ENCODE measurements at places on chromosomes 3 and 15.

- no peak for DNase-seq
Measured at GRCh38 chr3:133258358-133258757, 141.5 kb upstream of the BFSP2 start.

- no peak for DNase-seq
Measured at GRCh38 chr15:34436956-34437442, 609 bp downstream of the GOLGA8A start.

- DNase-seq: no peak
Measured at GRCh38 chr3:155024006-155024638, 56.0 kb upstream of the MME start.

DNA sequence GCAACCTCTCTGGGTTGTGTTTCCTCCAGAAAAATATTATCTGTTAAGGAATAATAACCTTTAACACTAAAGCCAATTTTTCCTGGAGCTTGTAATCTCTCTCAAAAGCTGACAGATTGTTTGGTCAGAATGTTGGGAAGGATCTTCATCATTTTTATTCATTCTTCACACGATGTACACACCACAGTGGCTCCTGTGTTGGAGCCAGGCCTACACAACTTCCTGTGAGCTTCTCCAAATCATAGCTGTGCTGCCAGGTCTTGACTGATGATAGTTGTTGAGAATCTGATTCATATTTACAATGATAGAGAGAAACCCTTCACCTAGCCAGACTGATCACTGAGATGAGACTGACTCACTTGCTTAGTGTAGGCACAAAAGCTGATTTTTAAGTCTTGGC lies 151.0 kb upstream of the ROBO2 start:
- DNase-seq: no peak

DNA sequence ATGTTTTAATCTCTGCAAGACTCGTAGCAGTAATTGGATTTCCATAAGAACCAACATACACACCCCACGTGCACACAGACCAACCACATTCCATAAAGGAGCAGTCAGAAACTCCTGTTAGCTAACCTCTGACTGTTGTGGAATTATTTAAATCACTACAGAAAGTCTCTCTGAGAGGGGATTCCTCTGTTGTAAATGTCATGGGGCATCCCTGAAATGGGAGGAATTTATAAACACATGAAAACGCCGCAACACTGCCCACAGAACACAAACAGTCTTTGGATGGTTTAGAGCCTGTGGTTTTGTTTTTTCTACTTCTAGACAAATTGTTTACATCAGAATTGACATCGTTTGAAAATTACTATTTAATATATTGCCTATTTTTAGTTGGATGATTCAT lies 740.1 kb upstream of the GRM7 start:
- no peak for DNase-seq

DNA sequence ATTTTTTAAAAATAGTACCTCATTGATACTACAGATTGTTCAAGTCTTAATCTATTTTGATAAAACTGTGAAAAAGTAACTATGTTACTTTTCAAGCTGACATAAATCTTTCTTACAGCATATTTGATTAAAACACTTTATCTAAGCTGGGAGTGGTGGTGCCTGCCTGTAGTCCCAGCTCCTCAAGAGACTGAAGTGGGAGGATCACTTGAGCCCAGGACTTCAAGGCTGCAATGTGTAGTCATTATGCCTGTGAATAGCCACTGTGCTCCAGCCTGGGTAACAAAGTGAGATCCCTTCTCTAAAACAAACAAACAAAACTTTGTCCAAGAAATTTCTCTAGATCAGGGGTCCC lies 59.6 kb upstream of the NEDD4 start:
- DNase-seq: no peak

GRCh38 chr3:194326192-194326967 lies 24.7 kb downstream of the CPN2 start:
- DNase-seq: no peak

- peak; percentile 47 for DNase-seq
Measured at GRCh38 chr3:99639579-99639978, 1.2 kb downstream of the COL8A1 start.

DNA sequence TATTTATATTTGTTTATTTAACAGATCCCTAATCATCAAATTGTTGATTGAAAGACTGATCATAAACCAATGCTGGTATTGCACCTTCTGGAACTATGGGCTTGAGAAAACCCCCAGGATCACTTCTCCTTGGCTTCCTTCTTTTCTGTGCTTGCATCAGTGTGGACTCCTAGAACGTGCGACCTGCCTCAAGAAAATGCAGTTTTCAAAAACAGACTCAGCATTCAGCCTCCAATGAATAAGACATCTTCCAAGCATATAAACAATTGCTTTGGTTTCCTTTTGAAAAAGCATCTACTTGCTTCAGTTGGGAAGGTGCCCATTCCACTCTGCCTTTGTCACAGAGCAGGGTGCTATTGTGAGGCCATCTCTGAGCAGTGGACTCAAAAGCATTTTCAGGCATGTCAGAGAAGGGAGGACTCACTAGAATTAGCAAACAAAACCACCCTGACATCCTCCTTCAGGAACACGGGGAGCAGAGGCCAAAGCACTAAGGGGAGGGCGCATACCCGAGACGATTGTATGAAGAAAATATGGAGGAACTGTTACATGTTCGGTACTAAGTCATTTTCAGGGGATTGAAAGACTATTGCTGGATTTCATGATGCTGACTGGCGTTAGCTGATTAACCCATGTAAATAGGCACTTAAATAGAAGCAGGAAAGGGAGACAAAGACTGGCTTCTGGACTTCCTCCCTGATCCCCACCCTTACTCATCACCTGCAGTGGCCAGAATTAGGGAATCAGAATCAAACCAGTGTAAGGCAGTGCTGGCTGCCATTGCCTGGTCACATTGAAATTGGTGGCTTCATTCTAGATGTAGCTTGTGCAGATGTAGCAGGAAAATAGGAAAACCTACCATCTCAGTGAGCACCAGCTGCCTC lies 14.7 kb downstream of the THBS1 start:
- DNase-seq: no peak

DNA sequence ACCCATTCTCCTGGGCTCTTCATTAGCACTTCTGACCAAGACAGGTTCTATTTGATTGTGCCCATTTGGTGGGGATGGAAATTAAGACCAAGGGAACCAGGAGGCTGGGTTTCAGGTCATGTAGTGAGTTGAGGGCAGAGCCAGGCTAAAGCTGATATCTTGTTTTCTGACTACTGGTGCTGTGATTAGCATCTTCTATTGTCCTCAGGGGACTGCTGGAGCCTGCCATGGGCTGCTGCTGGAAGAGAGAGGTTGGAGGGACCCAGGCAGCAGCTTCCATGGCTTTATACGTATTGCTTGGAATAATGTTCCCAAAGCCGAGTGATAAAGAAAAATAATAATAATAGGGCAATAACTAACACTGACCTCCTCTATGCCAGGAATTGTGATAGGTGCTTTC lies 211.4 kb upstream of the ROPN1 start:
- DNase-seq: no peak

DNA sequence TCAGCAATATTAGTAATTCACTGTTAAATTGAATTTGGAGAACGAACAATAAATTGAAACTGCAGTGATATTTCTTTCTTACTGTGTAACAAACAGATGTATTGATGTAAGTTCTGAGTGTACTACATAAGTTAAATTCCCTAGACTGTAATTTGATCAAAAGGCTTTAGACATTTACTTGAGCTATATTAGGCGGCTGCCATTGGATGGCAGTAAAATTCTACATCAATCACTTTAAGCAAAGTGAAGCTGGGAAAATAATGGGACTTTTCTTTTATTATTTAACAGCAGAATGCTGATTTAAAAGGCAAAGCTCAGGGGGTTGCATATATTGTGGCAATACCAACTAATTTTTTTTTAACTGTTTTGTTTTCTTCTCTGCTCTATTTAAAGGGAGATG lies 212.6 kb upstream of the PLSCR5 start:
- DNase-seq: no peak

DNA sequence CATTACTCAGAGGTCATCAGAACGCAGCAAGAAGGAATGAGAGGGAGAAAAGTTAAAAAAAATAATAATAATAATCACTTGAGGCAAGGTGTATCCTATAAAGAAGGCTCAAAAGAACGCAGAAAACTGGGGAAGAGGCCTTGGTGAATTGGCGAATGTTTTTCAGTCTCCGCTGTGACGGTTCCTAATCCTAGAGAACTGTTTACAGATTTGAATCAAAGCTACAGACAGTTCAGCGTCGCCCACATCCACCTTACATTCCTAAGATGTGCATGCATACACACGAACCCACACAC lies 634 bp downstream of the ZMAT3 start:
- no peak for DNase-seq

GRCh38 chr15:101525087-101525669 lies 35.7 kb upstream of the PCSK6 start:
- DNase-seq: no peak

DNA sequence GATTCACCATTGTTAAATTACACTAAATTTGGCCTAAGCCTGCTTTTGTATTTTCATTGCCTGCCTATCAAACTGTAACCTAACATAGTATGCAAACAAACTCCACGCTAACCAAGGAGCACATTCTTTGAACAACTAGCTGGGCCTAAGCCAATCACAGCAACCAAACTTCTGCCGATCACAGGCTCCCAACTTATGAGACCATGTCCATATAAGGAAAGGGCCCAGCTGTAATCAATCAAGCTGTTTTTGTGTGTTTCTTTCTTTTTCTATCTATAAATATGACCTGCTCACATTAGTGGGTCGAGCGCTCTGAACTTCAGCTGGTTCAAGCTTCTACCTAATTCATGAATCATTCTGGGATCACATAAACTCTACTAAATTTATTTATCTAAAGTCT lies 473.6 kb downstream of the SI start:
- DNase-seq: no peak

- DNase-seq: no peak
Measured at GRCh38 chr3:193865339-193865738, 270.6 kb upstream of the HES1 start.

GRCh38 chr15:25790000-25790660 lies 73.0 kb downstream of the ATP10A start:
- peak; percentile 79 for DNase-seq

GRCh38 chr15:57309856-57310760 lies 66.2 kb upstream of the CGNL1 start:
- DNase-seq: no peak

DNA sequence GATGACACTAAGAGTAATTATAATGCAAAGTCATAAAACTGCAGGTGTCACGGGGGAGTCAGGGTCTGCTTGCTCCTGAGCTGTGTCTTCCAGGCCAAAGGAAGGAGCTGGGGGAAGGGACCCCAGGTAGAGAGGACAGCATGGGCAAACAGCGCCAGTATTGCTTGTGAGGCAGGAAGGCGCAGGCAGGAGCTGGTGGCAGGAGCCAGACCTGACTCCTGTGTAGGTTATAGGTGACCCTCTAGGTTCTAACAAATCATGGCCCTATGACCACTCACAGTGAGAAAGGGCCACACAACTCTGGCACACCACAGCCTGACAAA lies 1.9 kb downstream of the CISH start:
- no peak for DNase-seq

GRCh38 chr3:119340446-119340845 lies 46.3 kb downstream of the ARHGAP31 start:
- no peak for DNase-seq

DNA sequence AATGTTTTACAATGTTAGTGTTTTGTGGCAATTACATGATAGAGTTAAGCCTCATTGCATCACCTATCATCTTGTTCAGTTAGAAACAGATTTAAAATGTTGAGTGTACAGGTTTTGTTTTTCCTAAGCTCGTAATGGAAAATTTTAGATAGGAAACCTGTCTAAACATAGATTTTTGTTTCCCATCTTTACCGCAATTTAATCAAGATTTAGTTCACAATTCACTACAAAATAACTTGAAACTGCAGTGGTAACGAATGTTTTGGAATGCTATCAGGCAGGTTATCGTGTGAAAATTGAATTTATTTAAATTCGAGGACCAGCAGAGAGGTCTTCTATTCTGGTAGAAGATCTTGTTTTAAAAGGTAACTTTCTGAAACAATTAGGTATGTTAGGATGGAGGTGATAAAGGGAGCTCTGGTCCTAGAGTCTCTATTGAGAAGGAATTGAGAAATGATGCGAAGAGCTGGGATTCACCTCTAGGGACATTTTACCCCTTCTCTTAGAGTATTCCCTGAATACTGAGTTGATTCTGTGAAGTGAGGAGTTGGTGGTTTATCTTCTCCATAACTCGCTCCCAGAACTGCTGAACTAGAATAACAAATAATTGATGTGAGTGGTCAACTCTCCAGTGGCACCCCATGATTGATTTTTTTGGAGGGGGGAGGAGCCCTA lies 1.4 kb downstream of the DOCK3 start:
- DNase-seq: no peak

DNA sequence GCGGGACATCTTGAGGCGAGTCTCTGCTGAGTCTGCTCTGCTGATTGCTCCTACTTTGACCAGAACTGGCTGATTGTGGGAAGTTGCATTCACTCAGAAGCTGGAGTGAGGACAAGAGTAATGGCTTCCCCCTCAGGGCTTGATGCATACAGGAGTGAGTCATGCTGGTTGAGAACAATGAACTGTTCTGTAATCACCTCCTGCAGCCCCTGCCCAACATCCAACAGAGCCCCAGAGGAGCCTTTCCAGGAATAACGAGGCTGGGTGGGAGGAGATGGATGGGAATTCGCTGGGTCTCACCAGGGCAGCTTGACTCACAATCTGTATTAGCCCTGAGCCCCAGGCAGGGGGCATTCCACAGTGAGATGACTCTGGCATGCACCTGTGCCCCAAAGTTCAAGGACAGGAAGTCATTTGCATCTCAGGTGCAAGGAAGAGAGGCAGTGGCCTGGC lies 85.0 kb downstream of the RAB11A start:
- DNase-seq: peak; percentile 8

GRCh38 chr15:68433551-68433950 lies 1.6 kb upstream of the ITGA11 start:
- DNase-seq: no peak

DNA sequence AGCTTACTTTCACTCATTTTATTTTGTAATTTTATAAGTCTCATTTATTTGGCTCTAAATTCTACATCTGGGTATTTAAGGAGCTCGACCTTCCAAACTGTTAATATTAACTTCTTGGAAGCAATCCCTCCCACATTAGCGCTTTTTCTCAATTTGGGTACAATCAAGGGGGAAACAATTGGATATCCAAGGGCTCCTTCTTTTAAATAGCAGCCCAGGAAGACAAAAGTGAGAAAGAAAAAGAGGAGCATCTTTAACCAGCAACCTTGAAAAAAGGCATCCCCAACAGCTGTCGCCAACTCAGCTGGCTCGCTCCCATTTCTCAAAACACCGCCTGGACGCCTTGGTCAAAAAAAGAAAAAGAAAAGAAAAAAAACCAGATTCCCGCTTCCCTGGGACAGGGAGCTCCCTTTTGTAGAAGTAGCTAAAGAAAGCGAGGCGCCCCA lies 873 bp downstream of the C3orf70 start:
- no peak for DNase-seq

Data from skeletal muscle cell (primary cell).